Stimulated activated CD4-positive, alpha-beta T cell treated with anti-CD3 and anti-CD28 coated beads, TNF-alpha, amount 100 ng/mL, for 24 hours (primary cell): ENCODE measurements at places on chromosomes 13 and 19.
A peak's percentile ranks its signal among the peaks of the same experiment; 100 is the strongest.

DNA sequence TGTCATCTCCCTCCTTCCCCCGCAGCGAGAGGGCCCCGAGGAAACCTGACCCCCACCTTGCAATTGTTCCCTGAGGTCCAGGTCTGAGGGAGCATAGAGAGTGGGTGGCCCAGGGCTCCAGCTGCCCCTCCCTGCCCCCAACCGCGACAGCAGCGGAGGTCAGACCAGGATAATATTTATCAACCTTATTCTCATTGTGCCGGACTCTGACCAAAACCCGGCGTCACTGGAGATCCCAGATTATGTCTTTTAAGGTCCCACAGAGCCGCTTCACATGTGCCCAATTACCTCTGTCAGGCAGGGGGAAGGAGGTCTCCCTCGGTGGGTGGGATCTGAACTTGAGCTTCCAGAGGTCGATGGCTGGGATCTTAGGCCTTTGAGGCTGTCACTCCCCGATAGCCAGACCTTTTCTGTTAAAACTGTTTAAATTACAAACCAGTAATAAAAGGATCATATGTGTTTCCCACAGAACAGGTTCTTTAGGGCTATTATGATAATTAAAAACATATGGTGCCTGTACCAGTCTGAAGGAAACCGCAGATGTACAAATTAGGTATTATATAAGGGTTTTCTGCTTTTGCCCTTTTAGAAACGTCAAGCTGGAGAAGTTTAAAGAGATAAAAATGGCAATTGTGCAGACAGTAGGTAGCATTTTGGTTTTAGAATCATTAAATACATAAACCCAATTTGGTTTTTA lies 195.5 kb downstream of the ZNF536 start:
- DNase-seq, result no peak

- peak; percentile 77 for DNase-seq
Measured at GRCh38 chr19:37506387-37507166, at the start of gene ZNF793. ZNF793 (plus strand) TSS chr19:37506939; CDS start chr19:37523440, 16,501 bp downstream.

GRCh38 chr19:23283925-23284324 lies 33.7 kb upstream of the ZNF724 start:
- peak; percentile 66 for DNase-seq

DNA sequence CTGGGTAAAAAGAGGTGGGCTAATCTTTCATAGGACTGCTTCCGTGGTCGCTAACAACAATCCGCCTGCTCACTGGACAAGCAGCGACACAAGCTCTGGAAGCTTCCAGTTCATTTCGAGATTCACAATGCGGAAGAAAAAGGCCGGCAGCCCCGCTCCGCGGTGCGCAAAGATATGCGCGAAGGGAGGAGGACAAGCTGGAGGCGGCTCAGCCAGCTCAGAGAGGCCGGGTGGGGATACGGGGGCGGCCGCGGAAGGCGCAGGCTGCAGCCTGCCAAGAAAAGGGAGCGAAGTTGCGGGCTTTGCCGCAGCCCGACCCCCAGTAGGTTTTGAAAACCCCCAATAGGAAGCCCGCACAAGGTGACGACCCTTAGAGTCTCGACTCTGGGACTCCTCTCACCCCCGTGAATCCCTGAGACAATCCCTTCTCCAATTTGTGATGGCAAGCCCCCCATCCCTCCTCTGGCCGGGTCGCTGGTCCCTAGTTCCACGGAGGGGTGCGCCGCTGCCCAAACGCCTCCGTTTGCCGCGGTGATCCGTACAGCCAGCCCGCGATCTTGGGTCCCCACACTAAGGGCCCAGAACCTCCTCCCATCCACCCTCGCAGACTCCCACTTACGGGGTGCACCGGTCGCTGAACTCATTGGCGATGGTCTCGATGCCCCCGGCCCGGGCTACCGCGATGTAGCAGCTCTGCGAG lies 697 bp downstream of the HSPH1 start:
- DNase-seq, result peak; percentile 36

DNA sequence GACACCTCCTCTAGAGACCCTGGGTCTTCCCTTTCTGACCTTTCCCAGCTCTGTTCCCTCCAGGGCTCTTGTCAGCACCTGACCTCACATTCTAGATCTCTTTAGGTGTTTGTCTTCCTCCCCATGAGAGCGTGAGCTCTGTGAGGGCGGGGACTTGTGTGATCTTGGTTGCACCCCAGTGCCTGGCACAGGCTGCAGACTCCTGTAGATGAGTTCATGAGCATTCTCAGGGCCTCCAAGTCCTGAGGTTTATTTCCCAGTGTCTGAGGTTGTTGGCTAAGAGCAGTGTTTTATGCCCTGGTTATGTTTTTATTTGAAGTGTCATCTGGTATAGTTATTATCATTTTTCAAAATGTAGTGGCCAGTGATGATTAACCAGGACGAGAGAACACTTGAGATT lies 596 bp downstream of the CEACAM4 start:
- DNase-seq, result no peak

DNA sequence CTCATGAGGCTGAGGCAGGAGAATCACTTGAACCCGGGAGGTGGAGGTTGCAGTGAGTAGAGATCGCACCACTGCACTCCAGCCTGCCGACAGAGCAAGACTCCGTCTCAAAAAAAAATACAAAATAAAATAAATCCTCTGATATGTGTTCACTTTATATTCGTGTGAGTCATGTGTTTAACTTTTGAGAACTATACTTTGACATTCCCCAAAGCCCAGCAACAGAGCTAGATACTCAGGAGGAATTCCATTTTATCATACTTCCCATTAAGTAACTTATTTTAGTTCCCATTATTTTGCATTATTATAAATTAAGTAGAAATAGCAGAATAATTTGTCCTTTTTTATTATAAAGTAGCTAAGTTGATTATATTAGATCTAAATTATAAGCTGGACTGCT lies 3.3 kb upstream of the CHAMP1 start:
- DNase-seq, result no peak

GRCh38 chr13:51246418-51247277 lies 24.4 kb downstream of the FAM124A start:
- no peak for DNase-seq

DNA sequence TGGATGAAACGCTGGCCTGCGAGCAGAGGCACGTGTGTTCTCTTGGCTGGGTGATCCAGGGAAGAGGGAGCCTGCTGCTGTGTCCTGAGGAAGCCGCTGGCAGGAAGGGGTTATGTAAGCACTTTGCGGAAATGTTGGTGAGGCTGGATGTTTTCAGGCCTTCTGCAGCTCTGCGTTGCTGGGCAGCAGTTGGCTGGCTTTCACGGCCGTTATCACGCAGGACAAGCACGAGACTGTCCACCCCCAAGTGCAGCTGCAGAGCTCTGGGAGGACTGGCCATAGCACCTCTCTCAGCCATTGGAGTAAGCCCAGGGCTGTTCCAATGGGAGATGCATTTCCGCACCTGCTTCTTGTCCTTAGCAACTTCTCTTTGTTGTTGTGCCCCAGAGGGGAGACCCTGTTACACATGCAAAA lies 146.9 kb upstream of the SOX21 start:
- no peak for DNase-seq

DNA sequence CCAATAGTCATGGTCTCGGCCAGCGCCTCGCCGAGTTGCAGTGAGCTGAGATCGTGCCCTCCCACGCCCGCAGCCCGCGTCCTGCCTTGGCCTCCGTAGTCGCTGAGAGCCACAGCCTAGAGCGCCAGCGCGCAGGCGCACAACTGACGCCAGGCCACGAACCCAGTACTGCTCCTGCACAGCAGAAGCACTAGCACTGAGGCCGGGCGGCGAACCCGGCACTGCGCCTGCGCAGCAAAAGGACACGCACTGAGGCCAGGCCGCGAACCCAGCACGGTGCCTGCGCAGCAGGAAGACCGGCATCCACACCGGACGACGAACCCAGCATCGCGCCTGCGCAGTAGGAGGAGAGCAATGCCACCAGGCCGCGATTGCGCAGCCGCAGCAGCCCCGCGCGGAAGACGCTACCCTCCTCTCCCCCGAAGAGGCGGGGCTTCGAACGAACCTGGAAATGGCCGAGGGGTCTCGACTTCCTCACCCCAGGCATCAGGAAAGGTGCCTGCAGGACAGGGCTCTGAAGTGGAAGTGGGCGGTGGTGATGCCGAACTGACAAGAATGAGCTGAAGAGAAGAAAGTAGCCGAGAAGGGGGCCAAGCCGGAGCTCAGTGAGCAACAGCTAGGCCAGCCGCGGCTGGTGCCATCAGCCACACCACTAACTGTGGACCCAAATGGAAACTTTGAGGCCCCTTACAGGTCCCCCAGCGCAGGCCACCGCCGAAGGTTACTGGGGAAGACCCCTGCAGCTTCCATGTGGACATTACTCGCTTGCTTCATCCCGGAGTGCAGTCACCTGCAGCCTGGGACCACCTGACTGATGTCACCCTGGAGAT lies 7.5 kb downstream of the F10 start:
- DNase-seq, result no peak

- peak; percentile 71 for DNase-seq
Measured at GRCh38 chr19:48110350-48110966, at the start of gene PLA2G4C. PLA2G4C (minus strand) TSS chr19:48110817; CDS start chr19:48106529, 4,288 bp downstream.

GRCh38 chr13:32086791-32087441 lies 55.3 kb downstream of the FRY start:
- DNase-seq, result no peak

DNA sequence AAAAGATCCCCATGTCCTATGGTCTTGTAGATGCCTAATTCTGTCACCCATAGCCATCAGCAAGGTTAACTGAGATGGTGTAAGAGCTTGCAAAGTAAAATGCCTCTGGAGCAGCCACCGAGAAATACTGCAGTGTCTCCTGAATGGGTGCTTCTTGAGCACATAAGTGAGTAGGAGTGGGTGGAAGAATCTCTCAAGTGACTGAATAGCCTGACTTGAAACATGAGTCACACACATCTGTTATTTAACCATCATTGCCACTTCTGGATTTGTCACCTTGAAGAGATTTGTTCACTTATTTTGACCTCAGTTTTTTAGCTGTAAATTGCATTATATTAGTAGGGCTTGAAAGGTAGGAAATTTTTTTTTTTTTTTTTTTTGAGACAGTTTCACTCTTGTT lies 2.3 kb downstream of the ZNF714 start:
- no peak for DNase-seq

DNA sequence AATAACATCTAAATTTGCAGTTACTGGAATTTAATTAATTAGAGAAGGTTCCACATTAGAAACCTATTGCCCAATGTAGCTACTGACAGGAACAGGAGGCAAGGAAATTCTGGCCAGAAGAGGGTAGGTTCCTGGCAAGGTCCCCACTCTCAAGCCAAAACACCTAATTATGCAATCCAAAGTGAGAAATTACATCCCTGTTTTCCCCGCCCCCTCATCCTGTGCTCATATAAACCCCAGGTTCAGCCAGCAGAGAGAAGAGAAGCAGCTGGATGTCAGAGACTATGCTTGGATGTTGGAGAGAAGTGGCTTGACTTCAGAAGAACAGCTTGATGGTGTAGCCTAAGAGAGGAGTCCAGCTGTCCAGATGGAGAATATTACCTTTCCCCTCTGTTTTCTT lies 951.3 kb upstream of the PRR20A start:
- no peak for DNase-seq

- DNase-seq, result no peak
Measured at GRCh38 chr13:93956426-93956825, 523.1 kb downstream of the DCT start.

GRCh38 chr19:16077984-16078758 lies 1.9 kb downstream of the TPM4 start:
- no peak for DNase-seq

GRCh38 chr13:88005188-88005587 lies 334.0 kb downstream of the SLITRK5 start:
- no peak for DNase-seq

DNA sequence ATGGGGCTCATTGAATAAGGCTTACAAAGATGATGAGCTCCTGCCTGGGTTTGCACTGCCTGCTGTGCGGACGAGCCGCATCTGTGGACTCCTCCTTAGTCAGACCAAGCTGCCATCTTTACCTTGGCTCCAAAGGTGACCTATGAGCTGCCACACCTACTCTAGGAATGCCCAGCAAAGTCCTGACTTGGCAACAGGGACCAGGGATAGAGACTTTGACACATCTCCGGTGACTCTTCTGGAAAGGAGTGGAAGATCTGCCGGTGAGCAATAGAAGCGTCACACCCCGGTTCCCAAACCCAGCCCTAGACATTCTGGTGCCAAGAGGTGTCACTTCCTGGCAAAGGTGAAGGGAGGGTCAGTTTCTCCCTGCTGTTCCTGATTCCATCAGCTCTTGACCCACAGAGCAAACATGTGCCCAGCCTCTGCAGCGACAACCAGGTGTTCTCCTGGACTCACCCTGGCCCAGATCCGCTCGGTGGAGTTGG lies 50.2 kb upstream of the GTF3A start:
- no peak for DNase-seq
